ENCODE measurements at places on chromosomes 12 and 14.

DNA sequence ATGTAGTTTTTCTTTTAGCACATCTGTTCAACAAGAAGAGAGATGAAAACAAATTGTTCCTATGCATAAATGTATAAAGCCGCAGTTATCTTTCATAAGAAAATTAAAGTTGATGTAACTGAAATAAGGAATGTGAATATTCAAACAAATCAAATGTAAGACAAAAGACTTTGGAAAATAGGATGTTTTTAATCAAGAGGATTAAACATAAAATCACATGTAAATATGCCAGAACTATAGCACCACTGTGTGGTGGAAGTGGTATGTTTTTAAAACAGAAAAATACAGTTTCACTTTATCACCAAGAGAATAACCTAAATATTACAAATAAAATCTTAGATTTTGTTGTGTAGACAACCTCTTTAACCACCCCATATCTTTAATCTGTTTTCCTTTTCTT, 40.4 kb downstream of the CAPS2 start:
- DNase-seq, result no peak

- no peak for DNase-seq
Observed at GRCh38 chr14:68653804-68654203, 139.1 kb downstream of the ZFP36L1 start.

GRCh38 chr12:28870839-28871440, 278.1 kb upstream of the FAR2 start:
- no peak for DNase-seq

DNA sequence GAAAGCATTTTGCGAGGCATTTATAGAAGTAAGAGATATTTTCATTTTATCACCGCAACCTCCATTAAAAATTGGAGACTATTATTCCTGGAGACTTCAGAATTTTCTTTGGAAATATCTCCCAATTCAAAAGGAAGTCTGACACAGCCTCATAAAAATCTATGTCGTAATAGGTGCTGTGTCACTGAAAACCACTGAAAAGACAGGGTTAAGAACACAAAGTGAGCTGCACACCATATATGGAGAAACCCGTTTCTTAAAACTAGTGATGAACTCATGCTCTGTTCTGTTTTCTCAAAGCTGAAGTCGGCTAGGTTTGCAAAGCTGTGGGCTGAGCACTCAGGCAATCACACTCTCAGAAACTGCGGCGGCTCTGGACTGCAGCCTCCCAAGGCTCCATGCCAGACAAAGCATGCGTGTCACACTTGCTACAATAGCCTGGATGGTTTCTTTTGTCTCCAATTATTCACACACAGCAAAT, at the start of gene GLIPR1:
Gene GLIPR1 (plus strand): TSS at position 287 of the 481 bp plus-strand sequence. CDS start 126 bp downstream, at position 413.
- no peak for DNase-seq

DNA sequence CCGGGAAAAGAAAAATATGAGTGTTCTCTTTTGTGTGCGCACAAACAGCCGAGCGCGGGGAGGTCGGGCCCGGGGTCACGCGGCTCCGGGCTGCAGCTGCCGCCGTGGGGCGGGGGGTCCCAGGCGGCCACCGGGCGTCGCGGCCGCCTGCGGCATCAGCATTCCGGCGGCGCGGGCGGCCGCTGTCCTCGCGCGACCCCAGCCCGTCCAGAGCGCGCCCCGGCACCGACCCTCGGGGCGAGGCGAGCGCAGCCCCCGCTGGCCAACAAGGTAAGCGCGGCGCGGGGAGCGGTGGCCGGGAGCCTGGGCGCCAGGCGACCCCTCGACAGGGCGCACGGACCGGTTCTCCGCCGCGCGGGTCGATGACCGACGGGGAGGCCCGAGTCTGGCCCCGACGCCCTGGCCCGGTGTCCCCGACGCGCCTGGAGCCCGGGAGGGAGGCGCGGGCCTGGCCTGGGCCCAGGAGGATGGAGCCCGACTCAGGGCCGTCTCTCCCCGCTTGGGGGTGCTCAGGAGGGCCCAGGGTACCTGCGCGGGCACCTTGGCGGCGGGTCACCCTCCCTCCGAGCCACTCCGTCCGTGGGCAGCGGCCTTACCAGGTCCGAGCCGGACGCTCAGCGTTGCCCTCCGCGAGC, 103.9 kb upstream of the DIO3 start:
- DNase-seq, result no peak

- DNase-seq, result no peak
Observed at GRCh38 chr12:12717586-12718380, 615 bp downstream of the CDKN1B start.

DNA sequence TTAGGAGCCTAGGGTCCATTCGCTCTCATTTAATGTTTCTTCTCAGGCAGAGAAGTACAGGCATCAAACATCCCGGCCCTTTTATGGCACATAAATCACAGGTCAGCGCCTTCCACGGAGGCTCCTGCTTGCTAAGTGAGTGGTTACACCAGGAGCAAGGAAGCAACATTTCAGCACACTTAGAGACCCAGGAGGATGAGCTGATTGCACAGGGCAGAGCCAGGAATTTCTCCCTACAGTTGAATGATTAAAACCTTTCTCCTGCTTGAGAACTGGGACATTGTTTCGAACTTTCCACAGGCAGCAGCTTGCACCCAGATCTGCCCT, 233.4 kb downstream of the SPTSSA start:
- no peak for DNase-seq

GRCh38 chr14:89085231-89085731, 260.8 kb downstream of the TTC8 start:
- DNase-seq, result no peak
